Fibroblast of skin of right quadriceps (primary cell): ENCODE measurements at places on chromosomes 16 and 17.
A peak's percentile ranks its signal among the peaks of the same experiment; 100 is the strongest.

- peak; percentile 87 for DNase-seq
Observed at GRCh38 chr16:83994087-83994486, 26.0 kb downstream of the NECAB2 start.

DNA sequence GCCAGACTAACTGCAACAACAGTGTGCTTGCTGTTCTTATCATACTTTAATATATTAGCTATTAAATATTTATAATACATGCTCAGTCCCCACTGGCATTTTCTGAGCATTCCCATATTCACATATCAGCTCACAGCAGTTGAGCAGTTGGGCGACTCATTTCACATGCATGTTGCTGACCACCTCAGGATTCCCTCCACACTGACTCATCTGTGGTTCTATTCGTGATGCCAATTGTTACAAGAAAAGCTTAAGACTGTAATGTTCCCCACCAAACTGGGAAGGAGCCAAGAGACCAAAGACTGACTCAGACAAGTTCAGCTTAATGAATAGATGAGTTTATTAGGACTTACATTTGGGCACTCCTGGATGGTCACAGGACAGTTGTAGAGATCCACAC, 100.3 kb upstream of the KIF2B start:
- peak; percentile 100 for DNase-seq

- no peak for DNase-seq
Observed at GRCh38 chr17:67285360-67285759, 40.4 kb upstream of the HELZ start.

DNA sequence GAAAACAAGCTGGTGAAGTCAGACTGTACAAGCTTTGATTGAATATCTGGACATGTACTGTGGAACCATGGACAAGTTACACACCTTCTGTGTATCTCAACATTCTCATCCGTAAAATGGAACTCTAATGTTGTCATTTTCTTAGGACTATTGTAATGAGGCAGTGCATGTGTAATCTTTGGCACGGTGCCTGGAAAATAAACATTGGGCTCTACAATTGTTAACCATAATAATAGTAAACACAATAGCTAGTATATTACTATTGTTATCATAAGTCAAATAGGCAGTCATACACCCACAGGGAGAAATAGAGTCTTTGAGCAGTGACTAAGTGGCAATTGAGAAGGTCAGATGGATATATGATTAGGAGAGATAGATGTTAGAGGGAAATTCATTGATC, 39.8 kb upstream of the ANKFN1 start:
- no peak for DNase-seq

DNA sequence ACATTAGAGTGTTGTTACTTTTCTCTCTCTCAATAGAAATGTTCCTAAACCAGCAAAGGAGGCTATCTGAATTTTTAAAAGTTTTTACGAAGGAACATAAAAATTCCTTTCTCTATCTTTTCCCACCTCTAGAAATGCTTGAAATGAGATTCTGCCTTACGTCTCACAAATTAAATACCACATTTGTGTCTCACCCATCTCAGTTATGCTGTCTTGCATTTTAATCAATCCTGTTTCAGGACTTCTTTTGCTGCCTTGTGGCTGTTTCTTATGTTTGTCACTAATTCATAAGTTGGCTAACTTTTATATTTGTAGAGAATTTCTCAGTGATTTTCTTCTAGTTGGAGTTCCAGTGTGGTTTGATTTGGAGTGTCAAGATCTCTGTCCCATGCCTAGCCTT, 3.5 kb downstream of the OMG start:
- DNase-seq, result peak; percentile 44

GRCh38 chr17:28725660-28726225, 290 bp downstream of the TLCD1 start:
- DNase-seq, result no peak

- no peak for DNase-seq
Observed at GRCh38 chr16:11042191-11042590, 97.8 kb downstream of the CLEC16A start.

DNA sequence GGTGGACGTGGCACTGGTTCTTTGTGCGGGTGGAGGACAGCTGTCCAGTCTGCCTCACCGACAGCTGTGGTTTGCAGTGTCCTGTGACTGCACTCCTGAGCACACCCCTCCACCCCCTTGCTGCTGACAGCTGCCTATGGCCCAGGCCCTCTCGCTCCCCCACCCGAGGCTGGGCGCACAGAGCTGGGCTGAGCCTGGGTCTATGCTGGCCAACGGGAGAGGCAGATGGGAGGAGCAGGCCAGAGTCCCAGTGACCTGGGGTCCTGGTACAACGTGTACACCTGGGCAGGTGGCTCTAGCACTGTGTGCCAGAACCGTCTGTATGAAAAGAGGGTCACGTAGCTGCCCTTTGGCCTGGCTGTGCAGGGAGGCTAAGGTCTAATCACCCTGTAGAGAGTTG, 30.5 kb downstream of the BAIAP2 start:
- no peak for DNase-seq

DNA sequence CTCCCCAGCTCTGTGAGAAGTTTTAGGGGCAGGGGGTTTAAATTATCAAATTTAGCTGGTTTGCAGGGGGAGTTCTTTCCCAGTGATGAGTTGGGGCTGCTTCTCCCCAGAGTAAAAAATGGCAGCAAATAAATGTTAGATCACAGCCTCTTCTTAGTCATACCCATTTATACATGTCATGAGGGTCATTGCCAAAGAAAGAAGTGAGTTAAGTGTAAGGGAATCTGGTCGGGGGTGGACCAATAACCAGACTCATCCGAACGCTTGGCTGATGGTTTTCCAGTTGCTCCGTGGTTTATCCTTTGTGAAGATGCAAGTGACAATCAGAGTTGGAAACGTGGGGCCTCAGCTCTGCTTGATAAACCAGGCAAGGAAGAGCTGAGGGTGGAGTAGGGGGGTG, 87.1 kb downstream of the PLXDC1 start:
- peak; percentile 87 for DNase-seq
